LHCN-M2 (cell line): ENCODE measurements at places on chromosomes 1 and 21. TPM values are rescaled to one million over a fixed set of nuclear protein-coding genes. Genes with fewer than 3 reads are reported as not detected.

DNA sequence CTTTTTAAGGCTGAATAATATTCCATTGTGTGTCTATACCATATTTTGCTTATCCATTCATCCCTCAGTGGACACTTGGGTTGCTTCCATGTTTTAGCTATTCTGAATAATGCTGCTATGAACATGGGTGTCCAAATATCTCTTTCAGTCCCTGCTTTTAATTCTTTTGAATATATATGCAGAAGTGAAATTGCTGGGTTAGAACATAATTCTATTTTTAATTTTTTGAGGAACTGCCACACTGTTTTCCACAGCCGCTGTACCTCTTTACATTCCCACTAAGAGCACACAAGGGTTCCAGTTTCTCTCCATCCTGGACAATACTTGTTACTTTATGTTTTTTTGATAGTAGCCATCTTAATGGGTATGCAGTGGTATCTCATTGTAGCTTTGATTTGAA, 65.6 kb downstream of the RIMS3 start:
- DNase-seq = no peak

GRCh38 chr1:246350745-246351144, 156.3 kb downstream of the SMYD3 start:
- no peak for DNase-seq

GRCh38 chr21:27426196-27426595, 459.3 kb upstream of the ADAMTS5 start:
- peak; percentile 79 for DNase-seq

PALMD gene
- 56.5 and 75.1 TPM in 2 replicates for total RNA-seq

- DNase-seq = no peak
Measured at GRCh38 chr21:16863908-16864307, 648.9 kb upstream of the CXADR start.
